Activated CD4-positive, CD25-positive, alpha-beta regulatory T cell treated with anti-CD3 and anti-CD28 coated beads, Interleukin-2, amount 50 U/mL, for 24 hours (primary cell): ENCODE measurements at places on chromosomes 5 and 9.

DNA sequence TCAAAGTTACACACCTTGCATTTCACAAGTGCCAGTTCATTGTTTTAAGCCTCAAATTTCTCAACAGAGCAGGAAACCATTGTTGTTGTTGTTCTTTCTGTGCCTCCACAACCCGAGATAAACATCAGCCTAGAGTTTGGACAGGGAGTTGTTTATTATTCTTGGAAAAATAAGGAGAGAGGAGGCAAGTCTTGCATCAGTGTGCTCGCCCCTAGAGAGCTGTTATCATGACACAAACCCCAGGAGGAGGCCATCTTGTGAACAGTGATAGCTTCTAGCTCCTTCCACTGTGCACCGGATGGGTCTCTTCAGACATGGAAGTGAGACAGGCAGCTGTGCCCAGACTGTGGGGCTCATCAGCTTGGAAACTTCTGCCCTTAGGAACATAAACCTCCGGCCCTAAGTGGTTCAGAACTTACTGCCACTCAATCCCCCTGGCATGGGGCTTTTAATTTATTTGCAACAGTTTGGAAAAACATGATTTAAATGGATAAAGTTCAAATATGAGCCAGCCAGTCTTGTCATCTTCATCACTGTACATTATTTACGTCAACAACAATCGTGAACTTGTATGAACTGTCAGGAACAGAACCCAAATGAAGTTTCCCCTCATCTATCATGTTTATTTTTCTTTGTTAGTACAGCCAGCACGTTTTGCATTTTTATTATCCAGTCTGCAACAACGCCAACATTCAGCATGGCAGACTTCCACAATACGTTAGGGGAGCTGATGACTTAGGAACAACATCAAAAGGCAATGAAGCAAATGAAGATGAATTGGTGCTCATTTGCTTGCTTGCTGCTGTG lies 181.7 kb upstream of the S1PR3 start:
- no peak for ATAC-seq

- no peak for ATAC-seq
Measured at GRCh38 chr5:751496-751895, 33.0 kb downstream of the ZDHHC11B start.

GRCh38 chr9:116372081-116372673 lies 218.6 kb downstream of the PAPPA start:
- ATAC-seq, result no peak

- ATAC-seq, result no peak
Measured at GRCh38 chr5:125201446-125202052, 455.1 kb upstream of the ZNF608 start.

DNA sequence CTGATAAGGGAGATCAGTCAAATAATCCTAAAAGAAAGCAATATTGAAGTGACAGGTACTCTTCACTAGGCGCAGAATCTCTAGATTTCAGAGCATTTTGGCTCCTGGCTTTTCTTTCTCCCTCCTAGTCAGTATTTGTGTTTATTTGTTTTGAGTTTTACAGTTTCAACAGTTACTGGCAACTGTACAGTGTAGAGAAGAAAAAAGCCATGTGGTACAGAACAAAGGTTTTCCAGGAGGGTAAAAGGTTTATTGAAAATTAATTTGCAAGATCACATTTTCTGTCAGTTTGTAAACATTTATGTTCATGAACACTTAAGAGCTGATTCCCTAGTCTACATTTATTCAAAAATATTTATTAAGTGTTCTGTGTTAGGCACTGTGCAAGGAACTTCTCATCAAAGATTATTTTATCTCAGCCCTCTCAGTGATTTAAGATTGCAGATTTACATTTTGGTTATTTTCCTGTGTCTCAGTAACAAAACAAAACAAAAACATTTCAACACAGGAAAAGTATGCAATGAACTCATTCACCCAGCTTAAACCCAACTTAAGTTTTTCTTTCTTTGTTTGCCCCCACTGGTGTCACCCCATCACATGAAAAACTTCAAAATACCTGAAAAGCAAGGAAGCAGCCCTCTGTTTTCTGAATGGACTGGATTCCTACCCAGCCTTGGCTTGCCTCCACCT lies 12.9 kb downstream of the MINAR2 start:
- no peak for ATAC-seq

- no peak for ATAC-seq
Measured at GRCh38 chr9:16276866-16277265, 593.6 kb downstream of the BNC2 start.

- ATAC-seq, result no peak
Measured at GRCh38 chr9:122978601-122979000, 37.8 kb downstream of the RABGAP1 start.

DNA sequence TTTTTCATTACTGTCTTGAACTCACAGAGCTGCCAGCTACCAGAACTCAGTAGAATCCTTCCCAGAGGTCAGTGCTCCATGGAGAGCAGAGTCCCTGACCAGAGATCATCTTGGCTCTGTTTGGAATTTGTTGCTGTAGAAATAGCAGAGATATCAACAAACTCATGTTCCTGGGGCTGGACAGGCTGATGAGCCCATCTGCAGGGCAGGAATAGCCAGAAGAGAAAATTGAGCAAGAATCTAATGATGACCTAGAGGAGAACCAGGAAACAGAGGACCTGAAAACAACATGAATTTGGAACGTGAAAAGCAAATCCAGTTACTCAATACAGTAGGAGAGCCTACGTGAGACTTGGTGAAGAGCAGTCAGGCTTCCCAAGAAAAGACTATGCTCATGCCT lies 437.8 kb downstream of the PLK2 start:
- no peak for ATAC-seq

DNA sequence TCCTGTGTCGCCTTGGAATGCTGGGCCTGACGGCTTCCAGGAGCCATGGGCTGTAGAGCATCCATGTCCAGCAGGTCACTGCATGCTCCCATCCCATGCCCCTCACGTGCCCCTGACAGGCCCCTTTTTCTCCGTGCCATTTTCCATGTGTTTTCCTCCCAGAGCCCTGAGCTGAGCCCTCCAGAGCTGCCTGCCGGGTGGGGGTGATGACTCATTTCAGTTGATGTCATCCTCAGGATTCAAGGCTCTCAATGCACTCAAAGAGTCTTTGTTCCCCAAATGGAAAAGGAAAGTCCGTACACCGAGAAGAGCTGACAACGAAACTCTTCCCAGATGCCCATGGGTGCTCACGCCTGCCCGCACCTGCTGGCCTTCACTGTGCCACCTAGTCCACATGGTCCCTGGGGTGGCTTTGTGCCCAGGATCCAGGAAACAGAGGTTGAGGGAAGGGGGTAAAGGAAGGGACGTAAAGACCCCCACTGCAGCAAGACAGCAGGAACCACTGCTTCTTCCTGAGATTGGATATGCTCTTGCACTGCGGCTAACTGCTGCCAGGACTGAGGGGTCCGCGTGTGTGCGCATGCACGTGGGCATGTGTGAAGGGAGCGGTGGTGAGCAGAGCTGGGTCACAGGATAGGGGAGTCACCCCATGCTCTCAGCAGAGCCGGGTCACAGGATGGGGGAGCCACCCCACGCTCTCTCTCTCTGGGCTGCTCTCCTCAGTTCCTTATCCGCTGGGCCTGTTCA lies 27.6 kb downstream of the COL15A1 start:
- no peak for ATAC-seq

DNA sequence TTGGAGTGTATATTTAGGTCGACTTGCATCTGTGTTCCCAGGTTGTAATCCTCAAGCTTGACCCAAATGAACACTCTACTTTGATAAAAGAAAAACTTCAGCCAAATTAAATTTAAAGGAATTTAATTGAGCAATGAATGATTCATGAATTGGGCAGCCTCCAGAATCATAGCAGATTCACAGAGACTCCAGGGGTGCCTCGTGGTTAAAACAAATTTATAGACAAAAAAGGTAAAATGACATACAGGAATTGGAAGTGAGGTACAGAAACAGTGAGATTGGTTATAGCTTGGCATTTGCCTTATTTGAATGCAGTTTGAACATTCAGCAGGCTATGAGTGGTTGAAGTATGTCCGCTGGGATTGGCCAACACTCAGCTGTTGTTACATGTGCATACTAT lies 21.6 kb upstream of the SPATA31D4 start:
- ATAC-seq, result no peak

- no peak for ATAC-seq
Measured at GRCh38 chr5:176733406-176734262, 76.7 kb upstream of the UNC5A start.

DNA sequence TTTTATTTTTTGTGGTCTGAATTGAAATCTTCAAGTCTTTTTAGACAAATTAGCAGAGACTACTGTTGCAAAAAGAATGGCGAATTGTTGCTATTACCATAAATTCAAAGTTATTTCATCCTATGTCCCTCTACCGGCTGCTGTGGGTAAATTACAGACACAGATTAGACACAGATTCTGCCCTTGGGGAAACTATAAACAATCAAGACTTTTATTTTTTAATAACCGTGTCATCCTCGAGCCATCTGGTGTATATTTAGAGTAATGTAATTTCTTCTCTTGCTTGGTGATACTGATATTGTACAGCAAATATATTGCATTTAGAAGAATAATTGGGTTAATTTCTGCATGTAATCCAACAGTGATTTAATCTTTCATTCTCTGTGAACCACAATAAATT lies 228.0 kb upstream of the ADAMTSL1 start:
- ATAC-seq, result no peak

DNA sequence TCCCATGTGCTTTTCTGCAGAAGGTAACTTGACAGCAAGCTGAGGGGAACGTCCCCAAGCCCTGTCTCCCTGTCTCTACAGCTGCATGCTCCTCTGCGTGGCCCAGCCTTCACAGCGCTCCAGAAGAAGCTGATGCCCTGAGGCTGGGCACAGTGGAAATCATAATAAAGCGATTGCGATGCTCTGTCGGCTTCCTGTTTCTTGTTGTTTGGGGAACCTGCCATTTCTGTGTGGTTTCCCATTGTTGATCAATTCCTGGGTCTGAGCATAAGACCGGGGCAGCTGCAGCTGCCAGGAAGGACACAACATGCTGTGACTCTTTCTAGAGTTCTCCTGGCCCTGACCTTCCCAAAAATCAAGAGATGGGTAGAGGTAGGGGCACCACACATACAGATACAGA lies 7.2 kb upstream of the DNAJB5 start:
- ATAC-seq, result no peak

- no peak for ATAC-seq
Measured at GRCh38 chr5:123300266-123300665, 122.9 kb downstream of the CEP120 start.

DNA sequence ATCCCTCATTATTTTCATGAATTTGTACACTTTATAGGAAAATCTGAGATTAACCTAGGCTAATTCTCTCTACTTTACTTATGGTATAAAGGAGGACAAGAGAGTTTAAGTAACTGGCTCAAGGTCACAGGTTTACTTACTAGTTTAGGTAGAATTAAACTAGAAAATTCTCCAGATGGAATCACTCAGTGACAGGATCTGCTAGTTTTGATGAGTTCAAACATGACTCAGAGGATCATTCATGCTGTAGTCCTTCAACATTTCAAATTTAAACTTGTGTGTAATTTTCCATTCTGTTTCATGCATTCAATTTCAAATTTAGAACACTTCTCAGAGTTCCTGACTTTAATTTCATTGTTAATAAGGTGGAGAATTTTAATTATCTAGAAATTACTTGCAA lies 485.7 kb upstream of the TUSC1 start:
- ATAC-seq, result no peak

- ATAC-seq, result no peak
Measured at GRCh38 chr5:150073677-150074076, 12.7 kb downstream of the CSF1R start.

- no peak for ATAC-seq
Measured at GRCh38 chr9:94945197-94946144, 219.0 kb downstream of the AOPEP start.

GRCh38 chr9:95137587-95138145 lies 179.8 kb downstream of the FANCC start:
- ATAC-seq, result no peak

GRCh38 chr5:171188016-171188415 lies 121.0 kb upstream of the TLX3 start:
- no peak for ATAC-seq

DNA sequence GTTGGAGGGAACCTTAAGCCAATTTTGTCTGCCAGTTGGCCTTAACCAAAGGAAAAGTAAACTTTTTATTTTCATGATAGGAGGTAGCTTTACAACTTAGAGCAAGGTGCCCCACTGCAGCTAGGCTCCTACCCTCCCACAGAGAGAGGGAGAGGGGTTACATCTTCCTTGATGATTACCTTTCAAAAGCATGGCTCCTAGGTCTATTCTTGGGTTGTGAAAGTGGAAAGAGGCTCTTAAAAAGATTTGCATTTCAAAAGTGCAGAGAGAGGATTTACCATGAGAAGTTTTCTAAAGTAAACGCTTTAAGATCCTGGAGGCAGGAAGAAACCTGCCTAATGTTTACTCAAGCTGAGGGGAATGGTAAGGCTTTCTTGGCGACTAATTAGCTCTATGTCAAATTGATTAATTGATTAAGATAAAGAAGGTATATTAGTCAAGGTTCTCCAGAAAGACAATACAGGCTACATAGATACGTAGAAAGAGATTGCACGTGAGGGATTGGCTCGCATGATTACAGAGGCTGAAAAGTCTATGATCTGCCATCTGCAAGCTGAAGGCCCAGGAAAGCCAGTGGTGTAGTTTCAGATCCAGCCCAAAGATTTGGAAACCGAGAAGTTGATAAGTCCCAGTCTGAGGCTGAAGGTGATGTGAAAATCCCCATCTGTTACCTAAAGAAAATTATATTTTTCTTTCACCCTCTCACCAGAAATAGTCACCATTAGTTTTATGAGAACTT lies 333.8 kb upstream of the CTNND2 start:
- ATAC-seq, result no peak

- ATAC-seq, result no peak
Measured at GRCh38 chr5:120621339-120621738, 157.2 kb downstream of the PRR16 start.

GRCh38 chr5:19855453-19855852 lies 132.5 kb downstream of the CDH18 start:
- no peak for ATAC-seq
